ENCODE measurements at places on chromosomes 1 and 21.

GRCh38 chr1:234953655-234954405 lies 174.8 kb downstream of the TOMM20 start:
- no peak for DNase-seq

DNA sequence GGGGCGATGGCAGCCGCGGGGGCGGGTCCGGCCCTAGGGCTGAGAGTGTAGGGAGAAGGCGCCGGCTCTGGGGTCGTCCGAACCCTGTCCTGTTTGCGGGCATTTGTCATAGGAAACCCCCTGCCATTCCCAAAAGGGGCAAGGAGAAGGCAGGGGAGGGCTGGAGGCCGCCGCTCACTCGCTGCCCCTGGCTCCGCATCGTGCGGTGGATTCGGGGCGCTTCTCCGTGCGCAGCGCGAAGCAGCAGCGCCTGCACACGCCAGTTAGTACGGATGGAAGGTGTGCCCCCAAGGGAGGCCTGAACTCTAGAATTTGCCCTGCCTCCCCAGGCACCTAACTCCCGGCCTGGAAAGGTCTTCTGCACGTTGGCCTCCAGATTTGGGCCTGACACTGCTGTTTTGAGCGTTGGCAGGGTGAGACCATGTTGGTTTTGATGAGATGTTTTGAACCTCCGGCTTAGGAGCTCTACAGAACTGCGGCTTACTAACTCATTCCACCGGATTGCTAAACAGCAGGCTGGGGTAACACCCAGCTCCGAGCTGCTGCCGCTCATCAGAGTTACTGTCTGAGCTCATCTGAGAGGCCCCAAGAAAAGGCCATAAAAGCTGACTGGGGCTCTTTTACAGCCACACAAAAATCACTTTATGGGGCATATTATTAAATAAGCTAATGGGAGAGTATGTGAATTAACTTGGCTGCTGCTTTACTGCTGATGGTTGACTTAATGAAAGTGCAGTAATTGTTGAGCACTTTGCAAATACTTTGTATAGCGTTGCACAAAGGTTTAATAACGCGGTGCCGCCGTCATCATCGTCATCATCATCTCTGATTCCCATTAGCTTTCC lies 987 bp downstream of the GPR137B start:
- DNase-seq, result no peak

DNA sequence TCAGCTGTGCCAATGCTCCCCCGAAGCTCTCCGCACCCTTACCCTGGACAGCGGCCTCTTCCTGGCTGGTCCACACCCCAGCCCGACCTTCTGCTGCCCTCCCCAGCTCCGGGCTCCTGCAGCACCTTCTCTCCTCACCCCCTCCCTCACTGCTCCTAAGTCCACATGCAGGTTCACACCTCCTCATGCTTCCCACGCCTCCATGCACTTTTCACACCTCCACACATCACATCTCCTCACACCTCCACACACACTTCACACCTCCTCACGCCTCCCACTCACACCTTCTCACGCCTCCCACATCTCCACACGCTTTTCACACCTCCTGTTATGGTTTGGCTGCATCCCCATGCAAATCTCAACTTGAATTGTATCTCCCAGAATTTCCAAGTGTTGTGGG lies 18.9 kb downstream of the GPR137B start:
- no peak for DNase-seq

GRCh38 chr1:159999204-159999603 lies 32.6 kb downstream of the PIGM start:
- no peak for DNase-seq

DNA sequence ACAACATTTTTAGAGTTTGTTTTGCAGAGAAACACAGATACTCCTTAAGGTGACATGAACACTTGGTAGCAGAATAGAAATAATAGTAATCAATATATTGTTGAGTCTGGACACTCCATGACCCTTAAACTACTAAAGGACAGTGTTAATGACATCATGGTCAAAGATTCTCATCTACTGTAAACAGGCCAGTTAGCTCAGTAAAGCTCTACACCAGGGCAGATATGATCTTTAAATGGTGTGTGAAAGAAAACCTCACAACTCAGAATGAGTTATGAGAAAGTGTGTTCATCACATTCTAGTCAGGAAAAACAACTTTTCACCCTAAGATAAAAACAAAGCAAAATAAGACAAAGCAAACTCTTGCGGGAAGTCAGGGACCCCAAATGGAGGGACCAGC lies 58.1 kb upstream of the ADAMTS5 start:
- DNase-seq, result no peak

- no peak for DNase-seq
Observed at GRCh38 chr1:64212031-64212430, 8.6 kb downstream of the UBE2U start.

DNA sequence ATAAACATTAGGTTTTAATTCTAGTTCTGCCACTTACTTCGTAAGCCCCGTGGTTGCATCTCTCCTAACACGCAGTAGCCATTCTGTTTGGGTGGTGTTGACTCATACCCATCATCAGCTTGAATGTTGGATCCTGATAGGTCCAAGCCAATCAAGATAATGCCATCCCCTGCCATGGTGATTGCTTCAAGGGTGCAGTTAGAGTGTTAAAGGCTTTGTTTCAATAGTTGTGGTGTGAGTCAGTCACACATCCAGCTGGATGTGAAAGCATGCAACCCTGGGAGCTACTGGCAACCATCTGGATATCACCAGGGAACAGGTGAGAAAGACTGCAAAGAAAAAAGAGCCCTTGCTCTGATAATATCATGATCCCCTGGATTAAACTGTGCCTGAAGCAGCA lies 69.1 kb downstream of the OMA1 start:
- no peak for DNase-seq

GRCh38 chr1:247746391-247746935 lies 1.5 kb downstream of the OR14A2 start:
- DNase-seq, result no peak

- no peak for DNase-seq
Observed at GRCh38 chr1:85135392-85135798, 65.4 kb downstream of the SYDE2 start.

- no peak for DNase-seq
Observed at GRCh38 chr1:29643838-29644440, 407.6 kb downstream of the PTPRU start.

DNA sequence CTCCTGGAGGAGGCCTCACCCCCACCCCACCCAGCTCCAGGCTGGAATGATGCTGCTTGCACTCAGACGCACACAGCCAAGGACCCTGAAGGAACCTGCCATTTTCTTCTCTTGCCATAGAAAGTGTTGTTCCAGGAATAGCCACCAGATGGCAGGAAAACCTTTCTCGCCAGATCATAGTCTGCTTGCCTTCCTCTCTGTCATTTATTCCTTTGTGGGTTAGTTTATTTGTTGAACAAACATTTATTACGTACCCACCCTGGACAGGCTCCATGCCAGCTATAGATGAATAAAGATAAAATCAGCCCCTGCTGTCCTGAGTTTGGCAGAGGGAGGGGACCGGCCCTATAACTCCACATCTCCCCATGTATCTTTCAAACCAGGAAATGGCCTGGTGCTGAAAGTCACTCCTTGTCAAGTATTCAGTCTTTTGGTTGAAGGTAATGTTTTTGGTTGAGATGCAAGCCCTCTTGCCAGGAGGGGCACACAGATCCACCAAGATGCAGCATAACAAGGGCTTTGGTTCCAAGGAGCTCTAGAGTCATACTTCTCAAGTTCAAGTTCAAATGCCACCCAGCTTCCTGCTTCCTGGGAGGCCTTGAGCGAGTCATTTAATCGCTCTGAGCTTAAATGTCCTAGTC lies 7.0 kb upstream of the KCNC4 start:
- DNase-seq, result peak; percentile 40

DNA sequence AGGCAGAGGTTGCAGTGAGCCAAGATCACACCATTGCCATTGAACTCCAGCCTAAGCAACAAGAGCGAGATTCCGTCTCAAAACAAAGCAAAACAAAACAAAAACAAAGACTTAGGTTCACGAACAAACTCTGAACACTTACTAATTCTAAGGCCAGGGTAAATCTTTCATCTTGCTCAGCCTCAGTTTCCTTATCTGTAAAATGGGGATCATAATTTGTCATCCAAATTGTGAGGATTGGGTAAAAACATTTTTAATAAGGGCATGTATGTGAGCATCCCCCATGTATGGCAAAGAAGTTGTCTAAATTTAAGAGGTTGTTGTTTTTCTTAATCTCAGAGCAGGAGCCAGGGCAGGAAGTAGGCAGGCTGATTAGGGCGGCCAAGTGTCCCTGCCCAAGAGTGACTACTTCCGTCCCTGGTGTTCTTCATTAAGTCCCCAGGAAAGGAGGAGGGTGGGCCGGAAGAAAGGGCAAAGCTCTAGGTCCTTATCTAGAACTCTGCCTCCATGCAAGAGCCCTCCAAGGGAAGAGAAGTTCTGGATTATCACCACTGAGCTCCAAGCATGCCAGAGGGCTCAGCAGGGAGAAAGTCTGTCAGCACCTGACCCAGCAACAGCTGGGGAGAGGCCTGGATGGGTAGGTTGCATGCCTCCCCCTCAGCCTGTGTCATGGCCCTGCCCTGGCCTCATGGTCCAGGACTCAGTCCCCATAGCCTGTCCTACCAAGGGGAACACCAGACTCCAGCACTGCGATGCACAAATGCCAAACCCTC lies 49.9 kb upstream of the CLIC4 start:
- DNase-seq, result no peak

DNA sequence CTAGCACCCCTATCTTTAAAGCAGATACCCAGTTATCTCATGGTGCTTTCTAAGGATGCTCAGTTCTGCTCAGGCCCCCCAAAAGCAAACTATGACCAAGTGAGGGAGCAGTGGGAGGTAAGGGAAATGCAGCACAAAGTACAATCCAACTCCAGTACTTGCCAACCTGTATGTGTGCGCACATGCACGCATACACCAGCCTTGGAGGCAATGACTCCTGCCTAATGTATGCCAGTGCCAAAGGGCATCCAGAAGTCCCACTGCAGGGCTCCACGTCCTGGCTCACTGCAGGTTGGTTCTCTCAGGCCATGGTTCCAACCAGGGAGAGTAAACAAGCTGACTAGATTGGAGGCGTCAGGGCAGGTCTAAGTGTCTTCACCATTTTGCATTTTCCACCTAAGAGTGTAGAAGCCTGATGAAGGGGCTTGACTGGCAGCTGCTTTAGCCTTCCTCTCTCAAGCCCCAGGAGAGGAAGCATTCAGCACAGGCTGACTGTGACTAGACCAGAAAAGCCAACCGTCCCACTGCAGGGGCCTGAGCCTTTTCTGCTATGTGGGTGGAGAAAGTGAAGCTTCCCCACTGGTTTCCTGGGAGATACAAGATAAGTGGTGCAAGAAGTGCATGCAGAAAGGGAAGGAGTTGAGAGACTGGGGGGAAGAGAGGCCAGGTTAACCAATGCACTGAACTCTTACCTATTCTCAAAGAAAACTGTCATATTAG lies 7.7 kb downstream of the AMIGO1 start:
- no peak for DNase-seq

DNA sequence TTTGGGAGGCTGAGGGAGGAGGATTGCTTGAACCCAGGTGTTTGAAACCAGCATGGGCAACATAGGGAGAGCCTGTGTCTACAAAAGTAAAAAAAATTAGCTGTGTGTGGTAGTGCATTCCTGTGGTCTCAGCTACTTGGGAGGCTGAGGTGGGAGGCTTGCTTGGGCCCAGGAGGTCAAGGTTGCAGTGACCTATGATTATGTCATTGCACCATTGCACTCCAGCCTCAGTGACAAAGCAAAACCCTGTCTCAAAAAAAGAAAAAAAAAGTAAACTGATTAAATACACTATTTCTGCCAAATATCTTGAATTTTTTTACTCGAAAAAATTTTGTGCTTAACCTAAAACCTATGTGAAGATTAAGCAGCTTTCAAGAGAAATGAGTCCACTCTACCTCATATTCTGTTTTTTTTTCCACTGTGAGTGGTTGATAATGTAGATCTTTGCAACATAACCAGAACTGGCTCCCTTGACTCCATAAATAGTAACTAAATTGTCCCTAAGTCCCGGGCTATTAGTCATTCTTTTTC lies 19.4 kb upstream of the ZNF281 start:
- DNase-seq, result no peak

- DNase-seq, result no peak
Observed at GRCh38 chr1:21742578-21742977, 40.4 kb downstream of the USP48 start.

DNA sequence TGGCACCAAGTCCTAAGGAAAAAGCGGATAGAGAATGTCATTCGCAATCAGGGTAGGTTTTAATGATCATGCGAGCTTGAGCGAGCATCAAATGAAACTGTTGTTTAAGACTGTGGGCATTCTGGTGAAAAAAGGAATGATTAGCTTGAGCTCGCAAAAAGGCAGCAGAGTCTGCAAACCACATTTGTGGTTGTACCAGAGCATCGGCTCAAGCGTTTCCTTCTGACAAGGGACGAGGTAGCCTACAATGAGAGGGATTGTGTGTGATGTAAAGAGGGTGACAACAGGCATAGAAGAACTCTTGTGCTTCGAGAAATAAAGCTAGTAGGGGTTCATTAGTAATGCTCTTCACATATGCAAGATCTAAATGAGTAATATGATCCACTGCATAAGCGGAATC lies 11.1 kb upstream of the CD48 start:
- DNase-seq, result no peak

DNA sequence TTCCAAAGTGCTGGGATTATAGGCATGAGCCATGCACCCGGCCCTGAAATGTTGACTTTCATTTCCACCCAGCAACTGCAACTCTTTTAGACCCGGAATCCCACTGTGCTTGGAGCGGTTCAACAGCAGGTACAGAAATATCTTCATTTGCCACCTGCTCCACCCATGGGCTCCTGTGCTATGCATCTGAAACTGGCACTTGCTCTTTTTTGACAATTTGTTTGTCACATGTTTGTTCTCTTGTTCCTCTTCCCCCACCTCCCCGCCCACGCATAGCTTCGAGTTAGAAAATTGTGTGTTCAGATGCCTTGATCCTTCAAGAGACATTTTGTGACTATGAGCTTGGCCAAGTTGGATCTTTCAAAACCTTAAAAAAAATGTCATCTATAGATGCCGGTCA lies 2.4 kb upstream of the IFNLR1 start:
- DNase-seq, result peak; percentile 86

DNA sequence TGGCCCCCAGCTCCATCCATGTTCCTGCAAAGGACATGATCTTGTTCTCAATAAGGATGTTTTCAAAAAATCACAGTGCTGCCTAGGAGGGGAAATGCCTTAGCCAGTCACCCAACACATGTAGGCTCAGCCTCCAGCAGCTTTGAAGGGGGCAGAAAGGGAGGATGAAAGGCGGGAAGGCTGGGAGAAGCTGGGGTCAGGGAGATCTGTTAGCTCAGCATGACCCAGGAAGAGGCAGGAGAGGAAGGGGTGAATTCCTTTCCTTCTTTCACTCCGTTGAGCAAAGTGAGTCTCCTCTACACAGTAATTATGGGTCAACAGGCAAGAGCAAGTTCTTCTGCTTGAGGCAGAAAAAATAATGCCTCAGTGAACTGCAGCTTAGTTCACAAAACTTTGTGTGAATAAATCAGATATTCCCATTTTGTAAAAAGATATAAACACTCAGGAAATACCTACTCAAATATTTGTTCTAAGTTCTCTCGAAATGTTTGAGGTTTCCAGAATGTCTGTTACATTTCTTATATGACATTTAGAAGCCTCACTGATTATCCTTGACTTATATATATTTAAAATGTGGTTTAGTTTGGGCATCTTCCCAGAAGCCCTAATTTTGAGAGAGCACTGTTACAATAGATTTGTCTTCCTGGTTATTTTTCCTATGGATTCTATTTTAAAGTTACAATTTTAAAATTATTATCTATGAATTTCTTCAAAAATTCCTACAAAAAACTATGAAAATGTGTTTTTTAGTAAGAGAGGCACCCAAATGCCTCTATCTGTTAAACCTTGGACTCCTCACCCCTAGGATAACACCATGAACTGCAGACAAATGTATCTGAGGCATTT lies 116.8 kb downstream of the KCNJ6 start:
- DNase-seq, result no peak

All from GM12864 (cell line).